ENCODE measurements at places on chromosomes 11 and 22.

DNA sequence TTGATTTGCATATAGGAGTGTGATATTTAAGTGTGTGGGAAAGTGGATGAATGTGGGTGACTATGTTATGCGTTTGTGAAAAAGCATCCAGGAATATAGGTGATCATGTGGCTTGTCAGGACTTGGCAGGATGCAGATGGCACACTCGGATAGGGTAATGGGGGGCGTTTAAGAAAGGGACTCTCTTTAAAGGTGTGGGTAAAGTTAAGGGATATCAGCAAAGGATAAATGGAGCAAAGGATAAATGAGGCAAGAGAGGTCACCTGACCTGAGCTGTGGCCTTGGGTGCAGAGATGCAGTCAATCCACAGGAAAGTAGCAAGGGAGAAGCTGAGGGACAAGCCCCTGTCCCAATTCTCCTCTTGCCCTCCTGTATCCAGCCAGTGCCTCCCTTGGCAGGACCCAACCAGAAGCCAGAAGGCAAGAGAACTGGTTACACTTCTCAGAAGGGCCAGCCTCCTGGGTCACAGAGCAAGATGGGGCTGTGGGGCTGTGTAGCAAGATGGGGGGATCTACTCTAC is 47.5 kb upstream of the GRAMD1B start:
- no peak for DNase-seq

- DNase-seq = no peak
Observed at GRCh38 chr11:27231530-27231929, 131.5 kb downstream of the CCDC34 start.

- DNase-seq = no peak
Observed at GRCh38 chr11:109320595-109320994, 101.4 kb upstream of the C11orf87 start.

DNA sequence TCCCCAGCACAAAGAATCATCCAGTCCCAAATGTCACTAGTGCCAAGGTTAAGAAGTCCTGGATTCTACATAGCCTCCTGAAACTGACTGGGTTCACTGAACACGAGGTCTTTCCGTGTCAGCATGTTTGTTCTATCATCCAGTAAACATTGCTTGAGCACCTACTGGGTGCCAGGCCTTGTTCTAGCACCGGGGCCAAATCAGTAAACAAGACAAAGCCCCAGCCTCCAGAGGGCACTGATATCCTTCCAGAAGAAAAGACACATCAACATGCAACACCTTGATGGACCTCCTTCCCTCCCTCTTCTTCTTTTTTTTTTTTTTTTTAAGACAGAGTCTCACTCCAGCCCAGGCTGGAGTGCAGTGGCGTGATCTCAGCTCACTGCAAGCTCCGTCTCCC is 26.9 kb downstream of the TPST2 start:
- no peak for DNase-seq

GRCh38 chr11:10455637-10456487 is 798 bp downstream of the AMPD3 start:
- DNase-seq = no peak

- no peak for DNase-seq
Observed at GRCh38 chr22:50699001-50699755, 26.6 kb downstream of the SHANK3 start.

GRCh38 chr11:73875380-73875779 is 1.3 kb downstream of the COA4 start:
- no peak for DNase-seq

DNA sequence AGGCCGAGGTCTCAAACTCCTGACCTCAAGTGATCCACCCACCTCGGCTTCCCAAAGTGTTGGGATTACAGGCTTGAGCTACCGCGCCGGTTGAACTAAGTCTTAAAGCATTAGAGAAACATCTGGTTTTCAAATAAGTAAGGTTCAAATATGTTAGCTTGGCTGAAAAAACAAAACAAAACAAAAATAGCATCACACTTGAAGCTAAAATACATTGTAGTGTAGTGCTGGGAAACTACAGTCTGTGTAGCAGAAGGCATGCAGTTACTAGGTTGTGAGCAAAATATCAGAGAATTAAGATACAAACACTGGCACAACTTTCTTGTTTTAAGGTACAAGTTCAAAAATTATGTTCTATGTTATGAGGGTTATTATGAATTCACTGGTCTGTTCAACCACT is 224.8 kb upstream of the CHORDC1 start:
- no peak for DNase-seq

GRCh38 chr11:6223854-6224253 is 10.6 kb downstream of the FHIP1B start:
- DNase-seq = no peak

- DNase-seq = no peak
Observed at GRCh38 chr22:25346859-25347751, 127.7 kb downstream of the CRYBB2 start.

DNA sequence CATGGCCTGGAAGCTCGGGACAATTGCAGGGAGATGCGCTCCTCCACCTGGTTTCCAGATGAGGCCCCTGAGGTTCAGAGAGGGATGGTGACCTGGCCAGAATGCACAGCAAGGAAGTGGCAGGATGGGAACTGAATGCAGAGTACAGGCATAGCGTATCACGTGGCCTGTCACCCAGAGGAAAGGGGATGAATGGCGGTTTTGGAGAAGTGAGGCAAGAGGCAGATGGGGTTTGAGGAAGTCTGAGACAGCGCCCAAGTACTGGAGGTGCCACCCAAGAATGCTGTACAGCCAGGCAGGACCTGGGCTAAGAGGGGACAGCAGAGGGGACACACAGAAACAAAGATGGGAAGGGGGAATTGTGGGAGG is 4.9 kb downstream of the RAB3IL1 start:
- DNase-seq = no peak

DNA sequence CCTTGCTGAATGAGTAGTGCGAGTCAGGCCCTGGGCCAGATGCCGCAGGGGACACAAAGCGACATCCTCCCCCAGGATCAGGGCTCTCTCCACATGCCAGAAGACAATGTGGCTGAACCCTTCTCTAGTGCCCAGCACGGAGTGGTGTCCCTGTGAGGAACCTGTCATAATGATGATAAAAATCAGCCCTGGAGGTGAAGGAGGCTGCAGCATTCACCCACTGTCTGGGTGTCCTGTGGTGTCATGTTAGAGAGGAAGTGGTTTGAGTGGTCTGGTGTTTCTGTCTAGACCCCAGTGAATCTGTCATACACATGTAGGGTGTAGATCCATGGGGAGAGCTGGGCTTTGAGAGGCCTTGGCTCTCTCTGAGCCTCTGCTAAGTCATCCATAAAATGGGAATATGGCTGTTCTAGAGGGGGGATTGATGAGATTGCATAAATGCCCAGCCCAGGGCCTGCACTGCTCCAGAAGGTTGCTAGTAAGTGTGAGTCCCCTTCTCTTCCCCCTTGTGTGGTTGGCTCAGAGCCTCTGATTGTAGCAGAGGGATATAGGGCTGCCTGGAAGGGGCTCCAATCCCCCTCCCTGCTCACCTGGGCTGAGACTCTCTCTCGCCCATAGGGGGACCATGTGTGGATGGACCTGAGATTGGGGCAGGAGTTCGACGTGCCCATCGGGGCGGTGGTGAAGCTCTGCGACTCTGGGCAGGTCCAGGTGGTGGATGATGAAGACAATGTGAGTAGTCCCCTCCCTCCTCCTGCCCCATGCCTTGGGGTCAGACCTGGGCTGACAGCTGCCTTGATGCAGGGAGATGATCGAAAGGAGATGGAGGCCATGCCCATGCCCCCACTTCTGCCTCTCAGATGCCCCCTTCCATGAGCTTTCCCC is 14.3 kb downstream of the MYO7A start:
- DNase-seq = no peak

All from putamen (tissue), 1 donor.